T-helper 22 cell (primary cell): ENCODE measurements at places on chromosomes 5 and 9.

DNA sequence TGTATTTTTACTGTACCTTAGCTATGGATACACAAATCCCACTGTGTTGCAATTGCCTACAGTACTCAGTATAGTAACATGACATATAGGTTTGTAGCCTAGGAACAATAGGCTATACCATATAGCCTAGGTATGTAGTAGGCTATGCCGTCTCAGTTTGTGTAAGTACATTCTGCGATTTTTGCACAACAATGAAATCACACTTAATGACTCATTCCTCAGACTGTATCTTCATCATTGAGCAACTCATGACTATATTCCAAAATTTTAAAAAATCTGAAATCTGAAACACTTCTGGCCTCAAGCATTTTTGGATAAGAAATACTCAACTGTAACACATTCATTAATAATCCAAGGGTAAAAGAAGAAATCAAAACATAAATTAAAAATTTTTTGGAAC is 666.8 kb upstream of the GRAMD2B start:
- DNase-seq = no peak

DNA sequence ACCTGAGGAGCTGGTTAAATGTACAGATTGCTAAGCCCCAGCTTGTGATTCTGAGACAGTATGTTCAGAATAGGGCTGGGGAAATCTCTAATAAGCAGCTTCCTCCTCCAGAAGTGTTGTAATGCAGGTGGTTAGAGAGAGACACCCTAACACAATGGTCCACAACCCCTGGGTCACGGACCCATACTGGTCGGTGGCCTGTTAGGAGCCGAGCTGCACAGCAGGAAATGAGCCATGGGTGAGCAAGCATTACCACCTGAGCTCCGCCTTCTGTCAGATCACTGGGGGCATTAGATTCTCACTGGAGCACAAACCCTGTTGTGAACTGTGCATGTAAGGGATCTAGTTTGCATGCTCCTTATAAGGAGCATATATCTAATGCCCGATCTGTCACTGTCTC is 61.8 kb downstream of the SLC36A1 start:
- no peak for DNase-seq

DNA sequence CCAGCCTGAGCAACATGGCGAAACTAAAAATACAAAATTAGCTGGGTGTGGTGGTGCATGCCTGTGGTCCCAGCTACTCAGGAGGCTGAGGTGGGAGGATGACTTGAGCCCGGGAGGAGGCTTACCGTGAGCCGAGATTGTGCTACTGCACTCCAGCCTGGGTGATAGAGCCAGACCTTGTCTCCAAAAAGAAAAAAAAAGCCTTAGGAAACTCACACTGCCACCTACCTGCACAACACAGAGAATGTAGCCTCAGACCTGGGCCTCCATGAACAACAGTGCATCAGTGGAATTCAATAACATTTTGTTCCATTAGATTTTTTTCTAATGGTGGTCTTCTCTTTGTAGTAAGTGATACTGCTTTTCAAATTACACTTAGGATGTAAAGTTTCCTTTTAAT is 63.8 kb upstream of the RARS1 start:
- no peak for DNase-seq

DNA sequence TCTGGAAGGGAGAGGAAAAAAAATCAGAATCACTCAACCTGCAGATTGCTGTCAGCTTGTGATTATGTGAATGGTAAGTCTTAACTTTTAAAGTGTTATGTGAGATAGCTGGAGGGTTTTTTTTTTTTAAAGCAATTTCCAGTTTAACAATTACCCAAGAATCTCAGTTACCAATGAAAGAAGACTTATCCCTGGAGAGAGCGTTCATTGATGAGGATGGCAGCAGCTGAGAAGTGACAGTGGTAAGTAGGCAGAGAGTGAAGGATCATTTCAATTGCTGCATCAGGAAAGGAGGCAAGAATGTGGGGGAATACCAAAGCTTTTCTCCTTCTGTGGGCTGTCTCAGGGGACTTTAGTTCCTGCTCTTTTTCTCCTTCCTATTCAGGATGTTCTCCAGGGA is 370.2 kb upstream of the C9orf72 start:
- DNase-seq = no peak

GRCh38 chr5:28807195-28807729 is 1768.9 kb upstream of the CDH9 start:
- DNase-seq = no peak

DNA sequence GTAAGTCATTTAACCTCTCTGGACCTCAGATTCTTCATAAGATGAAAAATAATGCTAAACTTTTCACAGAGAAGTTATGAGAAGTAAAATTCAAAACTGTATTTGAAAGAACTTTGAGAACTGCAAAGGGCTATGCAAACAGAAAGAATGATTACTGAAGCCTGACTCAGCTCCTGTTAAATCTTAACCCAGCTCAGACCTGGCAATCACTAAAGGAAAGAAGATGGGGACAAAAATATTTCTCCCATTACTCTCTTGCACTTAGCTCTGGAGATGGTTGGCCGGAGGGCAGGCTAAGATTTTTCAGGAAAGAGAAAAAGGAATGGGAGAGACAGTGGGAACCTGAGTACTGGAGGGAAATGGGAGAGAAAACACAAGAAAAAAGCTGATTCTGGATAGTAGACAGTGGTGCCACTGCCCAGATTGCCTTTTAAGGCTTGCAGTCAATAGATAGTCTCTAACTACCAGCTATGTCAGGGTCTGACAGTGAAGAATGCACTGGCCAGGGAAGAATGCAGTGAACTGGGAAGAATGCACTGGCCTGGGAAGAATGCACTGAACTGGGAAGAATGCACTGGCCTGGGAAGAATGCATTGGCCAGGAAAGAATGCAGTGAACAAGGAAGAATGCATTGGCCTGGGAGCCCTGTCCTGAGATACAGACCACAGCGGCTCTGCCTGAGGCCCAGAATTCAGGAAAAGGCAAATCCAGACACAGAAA is 25.2 kb upstream of the CEMIP2 start:
- DNase-seq = no peak

DNA sequence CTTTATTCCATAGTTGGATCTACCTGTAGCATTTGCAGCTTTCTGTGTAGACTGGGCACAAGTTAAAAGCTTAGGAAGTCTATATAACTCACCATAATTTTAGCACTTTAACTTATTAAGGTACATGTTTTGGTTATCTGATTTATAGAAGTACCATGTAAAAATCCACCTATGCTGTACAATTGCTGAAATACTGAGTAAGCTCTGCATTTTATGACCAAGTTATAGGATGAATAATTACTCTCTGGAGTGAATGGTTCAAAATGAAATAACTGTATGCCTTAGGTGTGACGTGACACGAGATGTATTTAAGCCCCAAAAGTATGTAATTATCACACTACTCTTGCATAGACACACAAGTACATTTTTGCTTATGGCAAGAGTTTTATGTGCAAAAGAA is 22.1 kb downstream of the ZSWIM6 start:
- no peak for DNase-seq

DNA sequence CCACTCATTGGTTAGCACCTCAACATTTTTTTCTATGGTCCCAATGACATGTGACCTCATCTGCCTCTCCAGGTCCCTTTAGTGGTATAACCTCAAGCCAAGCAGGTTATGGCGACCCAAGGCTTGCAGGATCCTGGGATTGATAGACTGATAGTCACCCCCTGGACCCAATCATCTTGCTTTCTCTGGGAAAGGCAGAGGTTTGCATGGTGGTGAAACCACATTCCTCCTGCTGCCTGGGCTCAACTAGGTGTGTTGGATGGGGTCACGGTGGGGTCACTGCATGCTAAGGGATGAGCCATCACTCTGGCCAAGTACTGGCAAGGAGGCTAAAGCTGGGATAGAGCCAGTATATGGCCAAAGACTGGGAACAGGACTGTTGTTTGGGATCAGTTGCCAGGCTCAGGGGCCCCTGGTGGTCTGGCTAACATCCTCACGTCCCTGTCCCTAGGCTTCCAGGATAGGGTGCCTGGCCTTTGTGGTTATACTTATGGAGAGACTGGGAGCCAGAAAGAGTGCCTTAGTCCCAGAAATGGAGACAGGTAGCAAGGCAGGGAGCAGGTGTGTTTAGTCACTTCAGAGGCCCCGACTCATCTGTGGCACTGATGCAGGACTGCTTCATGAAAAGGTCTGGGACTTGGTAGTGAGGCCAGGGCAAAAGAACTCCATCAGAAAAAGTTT is 4.6 kb upstream of the SMIM32 start:
- DNase-seq = no peak

DNA sequence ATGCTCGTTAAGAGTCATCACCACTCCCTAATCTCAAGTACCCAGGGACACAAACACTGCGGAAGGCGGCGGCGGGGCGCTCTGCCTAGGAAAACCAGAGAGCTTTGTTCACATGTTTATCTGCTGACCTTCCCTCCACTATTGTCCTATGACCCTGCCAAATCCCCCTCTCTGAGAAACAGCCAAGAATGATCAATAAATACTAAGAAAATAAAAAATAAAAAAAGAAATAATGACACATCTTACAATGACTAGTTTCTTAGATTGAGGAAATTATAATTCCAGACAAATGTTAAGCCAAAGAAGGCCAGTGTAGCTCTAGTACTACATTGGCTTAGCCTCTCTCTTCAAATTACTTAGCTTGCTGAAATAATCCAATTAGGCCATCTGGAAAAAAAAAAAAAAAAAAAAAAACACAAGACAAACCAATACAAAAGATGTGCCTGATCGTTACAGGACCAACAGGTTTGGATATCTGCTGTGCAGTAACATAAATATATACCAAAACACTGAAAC is 58.0 kb downstream of the ANXA2R start:
- no peak for DNase-seq

- DNase-seq = no peak
Observed at GRCh38 chr5:140986117-140986521, 19.8 kb downstream of the PCDHAC2 start.

GRCh38 chr9:97517331-97518089 is 16.0 kb downstream of the TMOD1 start:
- no peak for DNase-seq

GRCh38 chr9:137168573-137168903 is 1.3 kb downstream of the LRRC26 start:
- no peak for DNase-seq

DNA sequence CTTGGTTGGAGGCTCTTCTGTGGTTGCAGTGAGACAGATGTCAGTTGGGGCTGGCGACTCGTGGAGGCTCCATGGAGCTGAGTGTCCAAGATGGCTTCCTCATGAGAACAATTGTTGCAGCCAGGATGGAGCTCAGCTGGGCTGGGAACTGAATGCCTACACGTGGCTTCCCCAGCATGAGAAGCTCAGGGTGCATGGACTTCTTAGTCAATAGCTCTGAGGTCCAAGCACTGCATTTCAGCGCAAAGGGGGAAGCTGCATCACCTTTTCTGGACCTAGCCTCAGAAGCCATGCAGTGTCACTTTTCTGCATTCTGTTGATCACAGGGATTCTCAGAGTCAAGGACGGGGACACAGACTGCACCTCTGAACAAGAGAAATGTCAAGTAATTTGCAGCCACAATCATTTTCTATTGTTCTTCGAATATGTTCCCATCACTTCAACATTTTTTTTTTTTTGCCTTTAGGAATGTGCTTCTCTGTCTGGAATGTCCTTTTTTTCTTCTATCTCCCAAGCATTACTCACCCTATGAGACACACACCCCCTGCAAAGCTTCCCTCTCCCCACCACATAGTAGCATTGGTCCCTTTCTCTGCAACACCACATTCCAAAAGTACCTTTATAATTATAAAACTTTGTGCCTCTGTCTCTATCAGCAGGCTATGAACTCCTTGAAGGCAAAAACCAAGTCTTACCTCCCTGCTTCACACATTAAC is 57.5 kb upstream of the STK32A start:
- DNase-seq = no peak

- DNase-seq = no peak
Observed at GRCh38 chr5:169169783-169170182, 131.2 kb downstream of the SLIT3 start.

DNA sequence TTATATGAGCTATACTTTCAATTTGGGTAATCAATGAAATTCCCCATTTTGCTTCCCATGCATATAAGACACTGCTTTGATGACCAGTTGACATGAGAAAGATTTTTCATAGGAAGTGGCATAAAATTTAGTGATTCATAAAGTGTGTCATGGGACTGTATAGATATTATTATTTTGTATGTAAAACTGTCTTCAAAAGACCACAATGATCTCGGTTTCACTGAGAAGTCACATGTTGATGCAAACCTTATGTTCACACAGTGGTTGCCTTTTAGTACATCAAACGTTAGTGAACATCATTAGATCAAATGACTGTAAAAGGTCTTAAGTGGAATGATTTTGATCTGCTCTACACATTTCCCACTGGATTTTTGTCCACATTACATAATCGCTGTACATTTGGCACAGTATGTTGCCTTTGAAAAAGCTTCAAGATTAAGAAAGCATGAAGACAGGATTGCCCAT is 349.2 kb upstream of the MEF2C start:
- no peak for DNase-seq

- DNase-seq = no peak
Observed at GRCh38 chr9:126496781-126497659, 116.7 kb upstream of the LMX1B start.

DNA sequence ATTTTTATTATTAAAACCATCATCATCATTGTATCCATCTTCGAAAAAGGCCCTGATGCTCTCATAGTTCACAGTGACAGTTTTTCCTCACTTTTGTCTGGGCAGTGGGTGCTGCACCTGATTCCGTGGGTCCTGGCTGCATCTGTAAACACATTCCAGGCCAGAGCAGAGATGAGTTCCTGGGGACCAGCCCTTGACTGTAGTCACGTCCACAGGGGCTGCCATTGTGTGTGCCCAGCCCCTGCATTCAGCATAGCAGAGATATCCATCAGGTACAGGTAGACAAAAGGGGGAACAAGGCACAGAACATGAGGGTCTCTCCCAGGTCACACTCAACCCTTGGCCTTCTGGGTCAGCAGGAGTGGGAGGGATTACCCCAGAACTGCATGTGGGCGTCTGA is 189.0 kb downstream of the NR3C1 start:
- DNase-seq = no peak

- DNase-seq = no peak
Observed at GRCh38 chr9:128421482-128421996, 882 bp downstream of the CERCAM start.

- no peak for DNase-seq
Observed at GRCh38 chr5:4924577-4924976, 215.6 kb upstream of the ADAMTS16 start.

GRCh38 chr5:153209687-153210086 is 280.8 kb upstream of the GRIA1 start:
- DNase-seq = no peak

GRCh38 chr9:128747241-128747640 is 23.3 kb upstream of the ZDHHC12 start:
- no peak for DNase-seq

DNA sequence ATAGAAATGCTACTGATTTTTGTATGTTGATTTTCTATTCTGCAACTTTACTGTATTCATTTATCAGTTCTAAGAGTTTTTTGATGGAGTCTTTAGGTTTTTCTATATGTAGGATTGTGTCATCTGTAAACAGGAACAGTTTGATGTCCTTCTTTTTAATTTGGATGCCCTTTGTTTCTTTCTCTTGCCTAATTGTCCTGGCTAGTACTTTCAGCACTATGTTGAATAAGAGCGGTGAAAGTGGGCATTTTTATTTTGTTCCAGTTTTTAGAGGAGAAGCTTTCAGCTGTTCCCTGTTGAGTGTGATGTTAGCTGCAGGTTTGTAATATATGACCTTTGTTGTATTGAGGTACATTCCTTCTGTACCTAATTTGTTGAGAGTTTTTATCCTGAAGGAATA is 13.3 kb downstream of the HSD17B4 start:
- no peak for DNase-seq
